ENCODE measurements at places on chromosomes 2 and 18. TPM values are rescaled to one million over a fixed set of nuclear protein-coding genes. Genes with fewer than 3 reads are reported as not detected.
A peak's percentile ranks its signal among the peaks of the same experiment; 100 is the strongest.

GRCh38 chr2:20525041-20526035 lies 78.5 kb downstream of the RHOB start:
- peak; percentile 55 for DNase-seq

DNA sequence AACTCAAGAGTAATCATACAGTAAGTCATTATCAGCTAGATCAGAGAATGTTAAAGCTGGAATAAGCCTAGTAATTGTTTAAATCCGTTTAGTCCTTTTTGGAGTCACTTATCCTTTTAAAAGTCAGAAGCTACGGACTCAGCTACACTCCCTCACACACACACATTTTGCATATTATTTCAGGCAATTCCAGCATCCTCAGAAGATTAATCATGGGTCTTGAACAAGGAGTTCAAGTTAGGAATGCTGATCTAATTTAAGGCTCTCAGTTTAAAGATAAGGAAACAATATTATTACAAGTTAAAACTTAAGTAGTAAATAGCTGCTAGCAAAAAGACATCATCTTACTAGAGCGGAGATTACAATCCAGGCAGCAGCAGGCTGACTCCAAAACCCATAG lies 74.3 kb downstream of the GTF3C3 start:
- DNase-seq, result no peak

DSG4 gene
- not detected for total RNA-seq

GRCh38 chr18:39053571-39053970 lies 1488.0 kb upstream of the CELF4 start:
- no peak for DNase-seq

DNA sequence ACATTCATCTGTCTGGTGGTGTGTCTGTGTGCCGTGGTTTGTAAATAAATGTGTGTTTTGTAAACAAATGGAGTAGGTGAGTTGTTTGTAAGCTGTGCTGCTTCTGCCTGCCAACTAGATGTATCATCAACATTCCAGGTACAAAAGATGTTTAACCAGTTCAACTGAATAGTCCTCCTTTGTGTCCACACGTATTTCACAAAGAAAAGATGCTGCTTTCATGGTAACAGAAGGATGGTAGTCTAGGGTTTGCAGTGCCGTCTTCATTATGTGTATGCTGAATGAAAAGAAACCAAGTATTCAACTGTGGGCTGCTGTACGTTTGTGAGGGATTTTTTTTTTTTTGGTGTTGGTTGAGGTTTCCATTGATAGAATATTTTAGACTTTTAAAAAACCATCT lies 72.1 kb downstream of the CAMKMT start:
- no peak for DNase-seq

- DNase-seq, result no peak
Measured at GRCh38 chr2:45909677-45910191, 258.3 kb downstream of the PRKCE start.

DNA sequence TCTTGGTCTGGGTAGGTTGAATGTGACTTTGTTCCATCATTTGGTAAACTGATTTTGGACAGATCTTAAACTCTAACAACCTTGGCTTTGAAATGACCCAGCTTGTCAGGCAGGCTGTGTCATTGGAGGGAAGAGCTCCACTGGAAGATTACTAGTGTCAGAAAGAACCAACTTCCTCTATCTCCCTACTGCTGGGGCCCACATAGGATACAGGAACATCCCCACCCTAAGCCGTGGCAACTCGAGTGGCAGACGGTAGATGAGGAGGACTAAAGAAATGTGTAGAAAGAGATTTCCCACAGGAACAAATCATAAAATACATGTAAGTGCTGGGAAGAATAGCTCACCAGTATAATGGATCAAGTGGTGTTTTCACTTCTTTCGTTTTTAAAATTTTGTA lies 4.3 kb upstream of the G6PC2 start:
- DNase-seq, result no peak

IL1RL2 gene
- total RNA-seq, result not detected

- DNase-seq, result no peak
Measured at GRCh38 chr2:102951249-102951648, 189.4 kb downstream of the TMEM182 start.

KCNJ3 gene
- total RNA-seq, result 2.6 TPM

DNA sequence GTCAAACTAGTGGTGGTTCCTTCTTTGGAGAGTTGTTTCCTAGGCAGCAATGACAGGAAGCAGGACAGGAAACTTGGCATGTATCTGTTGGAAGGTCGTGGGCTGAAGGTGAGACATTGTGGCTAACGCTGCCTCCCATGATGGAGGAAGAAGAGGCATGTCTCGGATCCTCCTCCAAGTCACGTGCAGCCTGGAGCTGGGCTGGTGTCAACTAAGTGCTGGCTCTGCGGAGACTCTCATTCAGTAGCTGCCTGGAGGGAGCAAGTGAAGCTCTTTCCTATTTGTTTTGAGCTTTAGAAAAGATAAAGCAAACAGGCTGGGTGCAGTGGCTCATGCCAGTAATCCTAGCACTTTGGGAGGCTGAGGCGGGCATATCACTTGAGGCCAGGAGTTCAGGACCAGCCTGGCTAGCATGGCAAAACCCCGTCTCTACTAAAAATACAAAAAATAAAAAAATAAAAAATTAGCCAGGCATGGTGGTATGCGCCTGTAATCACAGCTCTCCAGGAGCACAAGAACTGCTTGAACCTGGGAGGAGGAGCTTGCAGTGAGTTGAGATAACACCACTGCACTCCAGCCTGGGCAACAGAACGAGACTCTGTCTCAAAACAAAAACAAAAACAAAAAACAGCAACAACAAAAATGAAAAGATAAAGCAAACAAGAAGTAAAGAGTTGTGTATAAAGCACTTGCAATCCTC lies 28.2 kb upstream of the INO80C start:
- DNase-seq, result no peak

DNA sequence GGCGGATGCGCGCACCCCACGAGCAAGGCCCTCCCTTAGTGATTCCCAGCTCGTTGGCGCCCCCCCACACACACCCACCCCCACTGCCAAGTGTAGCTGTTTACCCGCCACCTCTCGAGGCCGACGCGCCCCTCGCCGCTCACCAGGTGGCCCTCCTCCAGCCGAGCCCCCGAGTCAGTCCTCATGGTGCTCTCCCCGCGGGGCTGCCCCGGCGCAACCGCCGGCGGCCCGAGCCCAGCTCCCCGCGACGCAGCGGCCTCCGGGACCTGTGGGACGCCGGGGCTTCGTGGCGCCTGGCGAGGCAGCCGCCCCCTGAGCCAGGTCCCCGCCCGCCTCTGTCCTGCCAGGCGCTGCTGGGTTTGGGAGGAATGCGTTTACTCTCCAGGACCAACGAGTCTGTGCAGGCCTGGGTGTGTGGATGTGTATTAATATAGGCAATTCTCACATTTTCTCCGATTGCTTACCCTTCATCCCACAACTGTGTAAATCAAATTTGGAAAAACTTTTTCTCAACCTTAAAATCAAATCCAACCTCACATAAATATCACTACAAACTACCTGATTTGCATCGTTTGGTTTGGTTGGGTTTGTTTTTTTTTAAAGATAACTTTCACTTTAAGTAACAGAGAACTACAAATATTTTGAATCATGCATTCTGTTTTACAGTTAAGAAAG lies at the start of gene TMEM237:
Gene TMEM237 (minus strand): TSS at position 288 of the 675 bp plus-strand sequence. CDS start 103 bp downstream, at position 185.
- DNase-seq, result no peak

SYT4 gene
- 1.2 TPM for total RNA-seq

GDF7 gene
- total RNA-seq, result 0.46 TPM

DNA sequence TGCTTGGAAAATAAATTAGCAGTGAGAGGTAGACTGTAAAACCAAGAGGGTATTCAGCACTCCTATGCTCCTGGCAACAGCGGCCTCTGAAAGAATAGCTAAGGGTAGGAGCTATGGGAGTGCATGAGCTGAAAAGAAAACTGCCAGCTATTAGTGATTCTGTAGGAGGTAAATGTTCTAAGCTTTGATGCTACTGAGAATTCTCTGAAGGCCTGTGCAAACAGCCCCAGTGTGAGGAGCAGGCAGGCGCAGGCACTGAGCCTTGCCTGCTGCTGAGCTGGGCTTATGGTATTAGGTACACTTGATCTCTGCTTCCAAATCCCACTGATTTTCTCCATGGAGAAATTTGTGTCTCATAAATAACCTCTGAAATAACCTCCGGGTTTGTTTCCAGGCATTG lies 86.7 kb downstream of the NYAP2 start:
- DNase-seq, result no peak

SAG gene
- not detected for total RNA-seq

DNA sequence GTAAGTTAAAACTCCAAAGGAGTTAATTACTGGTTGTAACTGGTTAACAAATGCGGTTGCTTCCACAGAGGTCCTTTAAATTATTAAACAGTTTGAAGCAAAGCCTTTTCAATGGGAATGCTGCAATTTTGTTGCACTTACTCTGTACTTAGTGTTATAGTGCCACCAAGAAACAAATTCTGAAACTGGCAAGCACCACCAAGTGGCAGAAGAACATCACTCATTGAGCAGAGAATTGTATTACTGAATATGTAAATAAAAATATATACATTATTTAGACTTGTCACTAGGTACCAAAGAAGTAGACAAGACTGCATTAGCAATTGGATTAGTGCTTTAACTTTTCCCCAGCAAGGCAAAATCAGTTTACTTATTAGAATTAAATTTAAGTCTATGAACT lies 2.6 kb upstream of the TMEFF2 start:
- no peak for DNase-seq

EML6 gene
- total RNA-seq, result 0.16 TPM

C1QL2 gene
- not detected for total RNA-seq

- no peak for DNase-seq
Measured at GRCh38 chr2:84991404-84992160, 20.6 kb downstream of the KCMF1 start.

DNA sequence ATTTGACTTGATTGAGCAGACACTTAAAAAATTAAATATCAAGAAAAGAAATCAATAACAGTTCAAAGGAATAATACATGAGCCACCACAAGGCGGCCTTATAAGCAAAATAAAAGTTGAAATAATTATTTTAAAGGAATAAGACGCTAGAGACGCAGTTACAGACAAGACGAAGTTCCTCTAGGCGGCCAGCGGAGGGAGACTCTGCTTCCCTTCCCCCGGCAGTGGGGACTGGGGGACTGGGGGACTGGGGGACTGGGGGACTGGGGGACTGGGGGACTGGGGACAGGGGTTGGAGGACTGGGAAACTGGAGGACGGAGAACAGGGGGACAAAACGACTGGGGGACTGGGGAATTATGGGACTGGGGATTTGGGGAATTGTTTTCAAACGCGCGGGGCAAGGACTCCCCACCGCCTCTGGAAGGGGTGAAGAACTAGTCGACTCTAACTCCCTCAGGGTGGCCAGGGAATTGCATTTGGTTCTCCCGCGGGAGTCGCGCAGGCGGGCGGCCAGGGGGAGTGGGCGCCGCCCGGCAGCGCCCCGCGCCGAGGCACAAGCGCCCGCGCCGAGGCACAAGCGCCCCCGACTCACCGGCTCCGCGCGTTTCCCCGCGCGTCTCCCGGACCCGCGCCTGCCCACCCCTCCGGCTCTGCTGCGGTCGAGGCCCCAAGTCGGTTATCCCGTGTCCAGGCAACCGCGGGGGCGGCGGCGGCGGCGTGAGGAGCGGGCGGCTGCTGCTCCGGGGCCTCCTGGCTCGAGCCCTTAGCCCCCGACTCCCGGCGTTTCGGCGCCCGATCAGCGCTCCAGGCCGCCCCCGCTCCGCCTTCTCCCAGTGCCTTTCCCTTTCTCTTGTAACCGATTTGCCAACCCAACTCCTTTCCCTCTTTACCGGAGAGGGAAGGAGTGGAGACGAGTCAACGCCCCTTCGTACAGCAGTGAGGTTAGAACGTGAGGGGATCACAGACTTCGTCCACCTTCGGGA lies at the start of gene CCDC178:
Gene CCDC178 (minus strand): TSS at position 662 of the 984 bp plus-strand sequence. CDS start 28,633 bp downstream, outside the sequence.
- DNase-seq, result peak; percentile 59

GRCh38 chr2:128327180-128327964 lies 8.7 kb upstream of the HS6ST1 start:
- DNase-seq, result no peak

- no peak for DNase-seq
Measured at GRCh38 chr2:65660340-65660739, 227.9 kb upstream of the SPRED2 start.

GREB1L gene
- total RNA-seq, result 6.4 TPM

CPS1 gene
- total RNA-seq, result 3.0 TPM

OTOS gene
- total RNA-seq, result not detected

NHEJ1 gene
- total RNA-seq, result 9.7 TPM

TSPYL6 gene
- total RNA-seq, result not detected

GRCh38 chr2:190663839-190664238 lies 15.0 kb downstream of the NAB1 start:
- no peak for DNase-seq

DNA sequence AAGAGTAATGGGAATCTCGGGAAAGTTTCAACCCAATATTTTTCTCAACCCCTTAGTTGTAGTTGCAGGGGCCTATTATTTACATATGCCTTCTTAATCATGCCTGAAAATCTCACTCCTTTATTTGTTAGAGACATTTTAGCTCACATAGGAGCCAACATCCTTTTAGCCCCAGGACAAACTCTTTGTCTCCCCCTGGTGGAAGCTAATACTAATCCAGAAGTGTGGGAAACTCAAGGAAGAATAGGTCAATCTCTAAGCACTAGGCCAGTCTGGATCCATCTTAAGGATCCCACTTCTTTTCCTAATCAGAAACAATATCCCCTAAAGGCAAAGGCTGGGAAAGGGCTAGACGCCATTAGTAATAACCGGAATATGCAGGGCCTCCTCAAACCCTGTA lies 550.9 kb upstream of the PKDCC start:
- no peak for DNase-seq

GRCh38 chr2:62424899-62425298 lies 81.1 kb downstream of the TMEM17 start:
- DNase-seq, result no peak

Measured in Right ventricle myocardium inferior (tissue), 1 donor.